Mucosa of gallbladder (tissue), 1 donor: ENCODE measurements at places on chromosomes 2 and 18. TPM values are rescaled to one million over a fixed set of nuclear protein-coding genes. Genes with fewer than 3 reads are reported as not detected.

GRCh38 chr2:74703373-74703772, 49.3 kb downstream of the SEMA4F start:
- DNase-seq, result no peak

- DNase-seq, result no peak
These were observed 17.3 kb upstream of the MARCHF4 start for GRCh38 chr2:216389570-216389969.

DNA sequence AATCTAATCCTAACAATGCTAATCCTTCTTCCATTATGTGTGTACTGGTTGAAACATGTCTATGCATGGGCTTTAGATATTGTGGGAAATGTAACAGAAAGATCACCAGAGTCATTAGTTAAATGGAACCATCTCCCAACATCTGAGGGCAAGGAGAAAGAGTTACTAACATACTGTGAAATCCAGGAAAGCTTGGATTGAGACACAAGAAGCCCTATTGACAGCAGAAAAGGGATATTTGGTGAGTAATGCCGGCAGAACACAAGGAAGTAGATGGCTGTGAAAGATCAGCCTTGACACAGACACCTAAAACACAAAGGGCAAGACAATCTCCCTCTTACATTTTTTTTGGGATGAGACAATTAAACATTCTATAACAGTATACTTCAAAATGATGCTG, 28.5 kb upstream of the LAMA1 start:
- no peak for DNase-seq

DNA sequence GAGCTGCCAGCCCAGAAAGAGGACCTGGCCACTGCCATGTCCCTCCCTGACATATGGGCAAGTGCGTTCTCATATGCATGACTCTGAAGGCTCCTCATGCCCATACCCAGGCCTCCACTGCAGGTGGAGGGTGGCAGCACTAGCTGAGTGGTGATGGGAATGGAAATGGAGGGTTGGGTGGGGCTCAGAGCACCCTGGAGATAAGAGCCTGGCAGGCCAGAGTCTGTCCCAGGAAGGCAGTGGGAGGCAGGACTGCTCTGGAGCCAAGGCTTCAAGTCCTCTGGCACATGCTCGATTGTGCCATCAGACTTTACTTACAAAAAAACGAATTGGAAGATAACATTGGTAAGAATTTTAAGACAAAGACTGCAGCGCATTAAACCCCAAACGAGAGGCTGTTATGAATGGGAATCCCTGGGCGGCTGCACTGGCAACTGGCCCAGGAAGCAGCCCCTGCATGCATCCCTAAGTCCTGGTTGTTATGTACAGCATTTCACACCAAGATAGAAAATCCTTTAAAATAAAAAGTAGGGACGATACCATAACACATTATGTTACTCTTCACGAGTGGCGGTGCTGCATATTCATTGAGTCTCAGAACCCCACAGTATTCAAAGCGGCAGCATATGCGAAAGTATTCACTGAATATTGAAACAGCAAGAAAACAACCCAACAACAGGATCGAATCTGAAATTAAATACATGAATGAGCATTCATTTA, 81.7 kb upstream of the FAM98A start:
- DNase-seq, result no peak

DNA sequence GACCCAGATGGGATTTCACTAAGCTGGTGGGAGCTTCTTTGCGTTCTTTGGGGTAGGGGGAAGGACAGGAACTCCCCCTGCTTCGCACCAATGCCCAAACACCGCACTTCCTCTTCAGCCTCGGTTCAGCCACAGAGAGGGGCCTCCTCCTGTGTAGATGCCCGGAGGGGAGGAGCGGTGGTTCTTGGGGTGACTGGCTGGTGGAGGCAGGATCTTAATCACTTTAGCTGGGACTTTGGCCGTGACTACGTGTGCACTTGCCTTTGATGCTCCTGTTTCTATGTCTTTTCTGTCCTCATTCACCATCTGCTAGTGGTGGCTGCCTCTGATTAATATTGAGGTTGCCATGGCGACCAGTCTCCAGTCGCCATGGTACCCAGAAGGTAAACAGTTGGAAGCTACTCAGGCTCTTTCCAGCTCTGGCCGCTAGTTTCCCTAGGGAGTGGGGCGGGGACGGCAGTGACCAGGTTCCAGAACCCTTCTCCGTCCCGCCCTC, 1.9 kb downstream of the CNGA3 start:
- DNase-seq, result no peak

DNA sequence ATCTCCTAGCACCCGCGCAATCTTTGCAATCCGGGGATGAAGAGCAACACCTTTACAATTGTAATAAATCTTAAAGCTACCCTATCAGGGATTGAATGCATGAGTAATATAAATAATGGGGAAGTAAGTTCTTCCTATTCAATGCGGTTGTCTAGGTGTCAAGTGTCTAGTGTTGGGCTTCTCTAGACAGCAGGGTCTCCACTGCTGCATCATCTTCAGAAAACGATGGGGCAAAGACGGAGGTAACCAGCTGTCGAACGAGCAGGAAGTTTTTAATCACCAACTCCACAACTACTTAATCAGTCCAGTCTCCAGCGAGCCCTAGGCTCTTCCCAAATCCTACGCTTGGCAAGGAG, 573 bp downstream of the STAM2 start:
- DNase-seq, result no peak

DNA sequence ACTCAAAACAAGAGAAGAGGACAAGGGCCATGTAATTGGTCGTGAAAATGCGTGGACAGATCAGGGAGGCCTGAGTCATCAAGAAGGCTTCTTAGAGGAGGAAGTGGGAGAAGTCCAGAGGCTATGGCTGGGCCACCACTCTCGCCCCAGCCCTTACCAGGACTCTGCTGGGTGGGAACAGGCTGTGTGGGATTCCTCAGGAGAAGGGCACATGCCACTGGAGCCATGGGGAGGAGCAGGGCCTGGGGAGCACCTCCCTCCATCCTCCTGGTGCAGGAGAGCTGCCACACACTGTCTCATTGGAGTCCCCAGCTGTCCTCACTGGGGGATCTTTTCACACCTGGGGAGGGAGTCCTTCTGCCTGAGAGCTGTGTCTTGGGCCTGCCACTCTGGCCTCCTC, 9.4 kb upstream of the RALB start:
- DNase-seq, result no peak

- no peak for DNase-seq
These were observed 142.0 kb upstream of the FSHR start for GRCh38 chr2:49296107-49296867.

- no peak for DNase-seq
These were observed 199.2 kb downstream of the PTPRM start for GRCh38 chr18:7766346-7766745.

MC4R gene
- not detected for total RNA-seq

ACMSD gene
- 47.0 TPM for total RNA-seq
